ENCODE measurements at places on chromosomes 2 and 18.
A peak's percentile ranks its signal among the peaks of the same experiment; 100 is the strongest.

DNA sequence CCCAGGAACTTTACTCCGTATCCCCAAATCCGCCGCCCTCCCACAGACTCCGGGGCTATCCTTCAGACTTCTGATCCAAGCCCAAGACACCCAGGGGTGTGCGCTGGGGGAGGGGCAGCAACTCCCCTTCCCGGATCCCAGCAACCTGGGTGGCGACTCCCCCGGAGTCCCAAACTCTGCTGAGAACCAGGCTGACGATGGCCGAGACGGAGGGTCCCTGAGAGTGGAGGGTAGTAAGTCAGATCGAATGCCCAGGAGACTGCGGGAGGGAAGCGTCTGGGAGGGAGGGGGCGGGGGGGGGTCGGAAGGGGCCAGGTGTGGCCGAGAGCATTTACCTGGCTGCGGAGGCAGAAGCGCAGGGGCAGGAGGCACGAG, 7.0 kb upstream of the TNS1 start:
- no peak for DNase-seq

- no peak for DNase-seq
Observed at GRCh38 chr2:26721115-26722032, 28.9 kb downstream of the KCNK3 start.

- no peak for DNase-seq
Observed at GRCh38 chr2:133452583-133452982, 115.7 kb downstream of the NCKAP5 start.

DNA sequence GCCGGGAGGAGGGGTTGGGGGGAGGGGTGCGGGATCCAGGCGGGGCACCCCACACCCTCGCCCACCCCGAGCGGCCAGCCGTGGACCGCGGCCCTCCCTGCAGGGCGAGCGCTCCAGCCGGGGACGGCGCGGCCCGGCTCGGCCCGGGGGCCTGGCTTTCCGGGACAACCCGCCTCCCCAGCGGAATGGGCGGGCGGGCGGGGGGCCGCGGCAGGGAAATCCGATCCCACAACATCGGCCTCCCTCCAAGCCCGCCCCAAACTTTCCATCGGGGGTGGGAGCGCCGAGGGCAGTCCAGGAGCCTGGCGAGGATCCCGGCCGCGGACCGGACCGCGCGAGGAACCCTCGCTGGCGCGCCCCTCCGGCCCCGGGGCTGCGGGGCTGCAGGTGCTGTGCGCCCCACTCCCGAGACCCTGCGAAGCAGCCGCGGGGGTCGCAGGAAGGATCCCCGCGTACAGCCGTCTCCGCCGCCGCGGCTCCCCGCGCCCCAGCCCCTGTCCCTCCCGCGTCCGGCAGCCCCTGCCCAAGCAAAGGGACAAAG, 529 bp downstream of the SEMA4C start:
- DNase-seq: no peak

- no peak for DNase-seq
Observed at GRCh38 chr2:180662941-180663471, 317.4 kb upstream of the UBE2E3 start.

GRCh38 chr2:156986339-156986988, 271.0 kb upstream of the GALNT5 start:
- DNase-seq: no peak

- DNase-seq: no peak
Observed at GRCh38 chr2:193276069-193276468, 1081.3 kb upstream of the TMEFF2 start.

GRCh38 chr2:142989273-142990204, 112.1 kb downstream of the KYNU start:
- DNase-seq: peak; percentile 24

GRCh38 chr2:120825370-120826259, 89.9 kb downstream of the GLI2 start:
- DNase-seq: no peak

GRCh38 chr18:46324087-46324955, 220.1 kb downstream of the HAUS1 start:
- no peak for DNase-seq

DNA sequence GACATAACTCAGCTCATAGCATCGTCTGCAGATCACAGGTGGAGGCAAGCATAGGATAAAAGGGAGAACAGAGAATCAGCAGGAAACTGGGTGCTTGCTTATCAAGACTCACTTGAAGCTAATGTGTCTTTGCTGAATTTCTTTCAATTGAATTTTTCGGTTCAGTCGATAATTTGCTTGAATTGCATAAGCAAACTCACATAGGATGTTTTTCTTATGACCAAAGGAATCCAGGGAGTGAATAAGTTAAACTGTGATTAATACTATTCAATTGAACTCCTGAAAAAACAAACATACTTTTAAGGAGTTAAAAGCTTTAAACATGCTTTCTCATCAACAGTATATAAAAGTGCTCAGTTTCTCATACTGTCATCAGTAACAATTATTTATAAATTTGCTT, 707.1 kb upstream of the ACVR2A start:
- no peak for DNase-seq

- no peak for DNase-seq
Observed at GRCh38 chr18:966759-967576, 62.3 kb downstream of the ADCYAP1 start.

DNA sequence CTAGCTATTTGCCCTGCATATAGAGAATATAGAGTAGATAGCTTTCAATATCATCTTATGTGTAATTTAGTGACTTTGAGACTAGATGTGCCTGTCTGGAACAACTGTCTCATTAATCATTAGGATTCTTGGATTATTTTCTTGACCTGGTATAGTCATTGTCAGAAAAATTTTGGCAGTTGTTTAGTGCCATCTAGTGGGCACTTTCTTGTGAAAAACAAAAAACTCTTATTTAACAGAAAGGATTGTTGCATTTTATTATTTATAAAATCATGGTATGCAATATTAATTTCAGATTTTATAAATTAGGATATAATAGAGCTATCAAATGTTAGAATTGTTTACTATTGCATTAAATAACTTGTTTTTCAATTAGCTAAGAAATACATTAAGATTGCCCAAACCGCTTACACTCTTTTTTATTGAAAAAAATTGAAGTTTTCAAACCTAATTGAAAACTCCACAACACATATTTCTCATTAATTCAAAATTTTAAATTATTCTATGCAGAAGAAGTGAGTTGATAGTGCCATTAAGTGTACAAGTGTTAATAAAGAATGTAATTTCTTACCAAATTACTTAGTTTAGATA, 80.3 kb downstream of the DYNAP start:
- DNase-seq: peak; percentile 20

- DNase-seq: no peak
Observed at GRCh38 chr2:134836986-134837385, 1.4 kb upstream of the ACMSD start.

DNA sequence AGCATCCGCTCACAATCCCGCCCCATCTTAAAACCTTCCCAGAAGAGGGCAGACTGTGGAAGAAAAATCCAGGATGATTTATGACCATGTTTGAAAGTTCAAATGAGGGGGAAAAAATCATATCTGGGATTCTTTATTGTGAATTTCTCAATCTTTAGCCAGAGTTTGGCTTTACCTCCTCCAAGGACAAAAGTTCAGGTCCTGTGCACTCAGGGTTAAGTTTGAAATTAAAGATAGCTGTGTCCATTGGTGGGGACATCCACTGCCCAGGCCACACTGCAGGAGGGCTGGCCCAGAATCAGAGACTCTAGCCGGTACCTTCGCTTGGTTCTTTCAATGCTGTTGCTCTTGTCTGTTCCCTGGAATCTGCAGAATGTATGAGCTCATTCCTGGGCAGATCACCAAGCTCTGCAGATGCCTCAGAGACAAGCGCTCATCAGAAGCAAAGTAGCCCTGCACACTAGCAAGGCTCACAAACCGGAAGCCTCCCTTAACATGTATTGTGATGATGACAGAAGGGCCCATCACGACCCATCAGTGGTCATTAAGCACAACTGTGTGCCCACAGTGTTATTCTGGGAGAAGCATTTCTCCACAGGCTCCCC, 375.3 kb upstream of the KLHL29 start:
- DNase-seq: no peak

DNA sequence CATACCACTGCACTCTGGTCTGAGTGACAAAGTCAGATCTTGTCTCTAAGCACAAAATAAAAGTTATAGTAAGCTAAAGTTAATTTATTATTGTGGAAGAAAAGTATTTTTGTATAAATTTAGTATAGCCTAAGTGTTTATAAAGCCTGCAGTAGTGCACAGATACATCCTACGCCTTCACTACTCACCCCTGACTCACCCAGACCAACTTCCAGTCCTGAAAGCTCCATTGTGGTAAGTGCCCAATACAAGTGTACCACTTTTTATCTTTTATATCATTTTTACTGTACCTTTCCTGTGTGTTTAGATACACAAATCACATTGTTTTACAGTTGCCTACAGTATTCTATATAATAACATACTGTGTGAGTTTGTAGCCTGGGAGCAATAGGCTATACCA, 57.5 kb downstream of the UBE2E3 start:
- DNase-seq: no peak

DNA sequence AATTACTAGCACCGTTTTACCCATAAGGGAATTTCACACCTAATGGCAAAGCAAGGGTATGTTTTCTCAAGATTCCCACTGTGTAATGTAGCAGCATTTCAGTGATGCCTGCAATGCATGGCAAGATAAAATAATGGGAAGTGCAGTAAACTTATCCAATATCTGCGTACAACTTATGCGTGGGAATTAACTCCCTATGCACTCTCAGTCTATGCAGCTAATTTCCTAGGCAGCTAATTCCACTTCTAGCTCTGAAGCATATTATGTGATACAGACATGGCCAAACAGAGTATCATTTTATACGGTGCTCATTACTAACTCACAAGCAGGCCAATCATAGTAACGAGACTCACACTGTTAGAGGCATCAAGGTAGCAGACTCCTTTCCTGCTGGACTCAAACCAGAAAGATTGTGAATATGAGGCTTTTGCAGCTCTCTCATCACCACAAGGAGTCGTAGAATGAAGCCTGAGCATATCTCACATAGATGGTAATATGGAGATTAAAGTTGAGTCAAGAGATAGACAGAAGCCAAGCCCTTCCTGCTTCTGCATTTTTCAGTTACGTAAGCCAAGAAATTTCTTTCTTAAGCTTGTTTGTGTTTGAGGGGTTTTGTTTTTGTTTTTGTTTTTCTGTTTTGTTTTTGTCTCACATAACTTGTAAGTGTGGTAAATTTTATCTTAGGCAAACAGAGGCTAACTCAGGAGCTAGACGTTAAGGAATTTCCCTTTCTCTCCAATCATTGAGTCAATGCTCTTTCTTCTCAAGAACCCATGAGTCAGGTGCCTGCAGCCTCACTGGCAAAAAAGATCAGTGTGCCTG, 34.8 kb upstream of the ITGAV start:
- DNase-seq: no peak

DNA sequence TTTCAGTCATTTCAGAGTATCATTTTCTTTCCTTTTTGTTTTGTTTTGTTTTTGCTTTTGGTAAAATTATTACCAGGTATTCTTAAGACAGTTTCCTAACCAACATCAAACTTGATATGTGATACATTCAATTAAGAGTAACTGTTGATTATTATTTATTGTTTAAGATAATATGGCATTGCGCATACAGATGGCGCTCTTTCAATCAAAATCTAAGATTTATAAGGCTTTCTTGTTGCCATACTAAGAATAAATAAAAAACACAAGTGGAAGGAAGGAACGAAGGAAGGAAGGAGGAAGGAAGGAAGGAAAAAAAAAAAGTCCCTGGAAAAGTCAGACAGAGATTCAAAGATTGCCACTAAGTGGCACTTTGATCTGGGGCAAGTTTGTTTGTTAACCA, 1308.7 kb upstream of the FAM98A start:
- no peak for DNase-seq

DNA sequence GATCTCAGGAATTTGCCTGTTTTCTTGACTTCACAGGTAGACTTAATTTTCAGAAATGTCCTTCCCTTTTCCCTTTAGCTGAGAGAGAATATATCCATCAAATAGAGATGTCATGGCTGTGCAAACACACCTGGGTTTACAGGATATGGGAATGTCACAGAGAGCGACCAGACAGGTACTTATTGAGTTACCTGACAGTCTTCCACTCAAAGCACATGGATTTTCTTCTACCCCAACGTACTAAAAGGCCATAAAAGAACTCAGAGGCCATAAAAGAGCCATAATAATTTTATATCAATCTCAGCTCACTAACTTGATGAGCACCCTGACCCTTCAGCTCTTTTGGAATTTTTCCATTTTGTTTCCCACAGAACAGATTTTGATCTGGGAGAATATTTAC, 5.3 kb upstream of the DTNA start:
- no peak for DNase-seq

GRCh38 chr2:7924023-7924762, 757.7 kb upstream of the ID2 start:
- DNase-seq: no peak

- DNase-seq: no peak
Observed at GRCh38 chr2:160419776-160420505, 73.7 kb downstream of the RBMS1 start.

- DNase-seq: no peak
Observed at GRCh38 chr18:23932385-23933067, 82.0 kb upstream of the TTC39C start.

GRCh38 chr2:163345795-163346573, 389.8 kb downstream of the FIGN start:
- DNase-seq: no peak

- no peak for DNase-seq
Observed at GRCh38 chr2:1546023-1546591, 132.8 kb downstream of the TPO start.

DNA sequence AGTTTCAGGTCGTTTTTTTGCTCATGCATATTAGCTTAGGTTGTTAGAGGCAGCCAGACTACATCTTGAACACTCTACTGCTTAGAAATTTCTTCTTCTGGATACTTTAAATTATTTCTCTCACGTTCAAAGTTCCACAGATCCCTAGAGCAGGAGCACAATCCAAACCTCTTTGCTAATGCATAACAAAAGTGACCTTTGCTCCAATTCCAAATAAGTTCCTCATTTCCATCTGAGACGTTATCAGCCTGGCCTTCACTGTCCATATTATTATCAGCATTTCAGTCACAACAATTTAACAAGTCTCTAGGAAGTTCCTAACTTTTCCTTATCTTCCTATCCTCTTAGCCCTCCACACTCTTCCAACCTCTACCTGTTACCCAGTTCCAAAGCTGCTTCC, 50.4 kb upstream of the ERMN start:
- DNase-seq: no peak

DNA sequence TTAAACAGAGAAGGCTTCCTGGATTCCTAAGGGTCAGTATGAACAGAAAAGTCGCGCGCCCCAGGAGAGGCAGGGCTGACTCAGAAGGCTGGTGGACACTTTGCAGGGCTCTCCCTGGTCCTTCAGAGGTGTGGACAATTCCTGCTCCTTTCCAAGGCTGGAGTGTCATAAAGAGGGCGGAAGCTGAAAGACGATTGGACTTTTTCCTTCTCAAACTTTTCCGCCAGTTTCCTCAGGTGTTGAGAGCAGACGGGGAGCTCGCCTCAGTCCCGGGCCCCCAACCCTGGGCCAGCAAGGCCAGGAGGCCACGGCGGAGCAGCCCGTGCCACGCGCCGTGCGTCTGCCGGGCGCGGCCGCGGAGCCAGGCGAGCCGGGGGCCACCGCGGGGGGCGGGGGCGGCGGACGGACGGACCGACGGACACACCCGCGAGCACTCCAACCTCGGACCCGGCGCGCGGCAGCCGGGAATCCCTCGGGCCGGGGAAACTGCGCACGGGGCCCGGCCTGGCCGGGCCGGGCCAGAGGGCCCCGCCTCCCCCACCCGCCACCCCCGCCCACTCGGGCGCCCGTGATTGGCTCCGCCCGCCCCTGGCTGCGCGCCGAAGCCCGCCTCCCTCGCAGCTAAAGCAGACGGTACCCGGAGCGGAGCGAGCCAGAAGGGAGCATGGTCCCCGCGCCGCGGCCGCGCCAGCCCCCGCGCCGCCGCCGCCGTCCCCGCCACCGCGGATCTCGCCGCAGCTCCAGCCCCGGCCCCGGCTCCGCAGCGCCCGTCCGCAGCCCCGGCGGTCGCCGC, at the start of gene KLHL29:
KLHL29 (plus strand) TSS at position 629 of the 793 bp plus-strand sequence. CDS start 177,018 bp downstream, outside the sequence.
- peak; percentile 19 for DNase-seq

GRCh38 chr18:38353149-38353548, 787.6 kb upstream of the CELF4 start:
- DNase-seq: no peak
